ENCODE measurements at places on chromosomes 13 and 19. TPM values are rescaled to one million over a fixed set of nuclear protein-coding genes. Genes with fewer than 3 reads are reported as not detected.

ZNF136 gene
- 7.4 TPM for total RNA-seq

PRR22 gene
- total RNA-seq: 0.13 TPM

INAFM1 gene
- total RNA-seq: 3.9 TPM

NCR1 gene
- not detected for total RNA-seq

IGFL1 gene
- total RNA-seq: not detected

PEAK3 gene
- total RNA-seq: not detected

TNNI3 gene
- total RNA-seq: not detected

CGB1 gene
- total RNA-seq: not detected

TRPC4 gene
- total RNA-seq: 32.5 TPM

NFIX gene
- 125 TPM for total RNA-seq

COMMD6 gene
- total RNA-seq: 44.0 TPM

ZC3H13 gene
- total RNA-seq: 15.8 TPM

IGFL2 gene
- total RNA-seq: 0.13 TPM

C19orf73 gene
- 0.26 TPM for total RNA-seq

ZNF709 gene
- total RNA-seq: 3.5 TPM

PRR19 gene
- 0.23 TPM for total RNA-seq

CCNE1 gene
- total RNA-seq: 4.2 TPM

ZIK1 gene
- 6.8 TPM for total RNA-seq

PLK5 gene
- not detected for total RNA-seq

SERPINE3 gene
- total RNA-seq: not detected

COX7A1 gene
- 34.2 TPM for total RNA-seq

CEP89 gene
- total RNA-seq: 13.1 TPM

SERTM1 gene
- total RNA-seq: not detected

CYP4F2 gene
- not detected for total RNA-seq

DNAAF3 gene
- total RNA-seq: 0.10 TPM

ARHGAP33 gene
- 5.5 TPM for total RNA-seq

LHB gene
- total RNA-seq: not detected

TMEM255B gene
- total RNA-seq: 0.13 TPM

VAV1 gene
- 0.03 TPM for total RNA-seq

CYSLTR2 gene
- total RNA-seq: 1.5 TPM

NKPD1 gene
- 0.26 TPM for total RNA-seq

PEPD gene
- total RNA-seq: 43.3 TPM

B3GNT3 gene
- not detected for total RNA-seq

PSG11 gene
- total RNA-seq: not detected

ATCAY gene
- total RNA-seq: not detected

C1QTNF9B gene
- total RNA-seq: not detected

CD79A gene
- 0.07 TPM for total RNA-seq

CLEC11A gene
- total RNA-seq: 69.0 TPM

LPAR6 gene
- total RNA-seq: 14.3 TPM

URAD gene
- total RNA-seq: not detected

KCNC3 gene
- 0.53 TPM for total RNA-seq

CATSPERD gene
- not detected for total RNA-seq

PODNL1 gene
- total RNA-seq: 3.2 TPM

KCNK6 gene
- 9.3 TPM for total RNA-seq

GRIN3B gene
- total RNA-seq: 0.20 TPM

APOC4 gene
- not detected for total RNA-seq

RFX1 gene
- 6.6 TPM for total RNA-seq

F10 gene
- 11.8 TPM for total RNA-seq

LILRB3 gene
- not detected for total RNA-seq

ACP7 gene
- total RNA-seq: 11.4 TPM

INSL3 gene
- not detected for total RNA-seq

CYP2A7 gene
- not detected for total RNA-seq

All from smooth muscle cell of the pulmonary artery (primary cell).